C1 segment of cervical spinal cord (tissue), 14 donors: ENCODE measurements at places on chromosomes 12 and 14.

- no peak for DNase-seq
Observed at GRCh38 chr14:83556746-83557453, 1973.0 kb upstream of the FLRT2 start.

DNA sequence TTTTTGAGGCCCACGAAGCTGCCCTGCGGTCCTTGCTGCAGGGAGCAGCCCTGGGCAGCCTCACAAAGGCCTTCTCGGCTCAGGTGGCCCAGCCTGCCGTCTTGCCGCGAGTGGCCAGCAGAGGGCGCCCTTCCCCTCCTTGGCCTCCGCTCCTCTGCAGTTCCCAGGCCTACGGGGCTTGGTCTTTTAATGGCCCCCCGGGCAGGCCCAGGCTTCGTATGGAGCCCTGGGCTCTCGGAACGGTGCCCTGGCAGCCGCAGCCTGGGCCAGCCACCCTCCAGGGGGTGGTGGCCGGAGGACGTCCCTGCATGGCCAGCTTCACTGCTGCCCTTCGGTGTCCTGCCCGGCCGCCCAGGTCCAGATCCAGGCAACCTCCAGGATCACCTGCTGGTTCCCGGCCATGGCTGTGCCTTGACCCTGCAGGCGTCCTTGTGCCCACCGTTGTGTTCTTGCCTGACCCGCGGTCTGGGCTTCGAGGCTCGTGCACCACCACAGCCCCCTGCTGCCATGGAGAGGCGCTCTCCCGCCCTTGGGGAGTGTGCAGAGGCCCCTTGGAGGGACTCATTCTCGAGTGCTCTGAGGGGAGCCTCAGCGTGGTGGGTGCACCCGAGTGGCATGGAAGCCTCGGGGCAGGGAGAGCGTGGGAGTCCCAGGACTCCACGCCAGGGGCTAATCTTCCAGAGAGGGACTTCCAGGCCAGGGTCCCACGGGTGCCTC lies 9.4 kb downstream of the ASPG start:
- no peak for DNase-seq

DNA sequence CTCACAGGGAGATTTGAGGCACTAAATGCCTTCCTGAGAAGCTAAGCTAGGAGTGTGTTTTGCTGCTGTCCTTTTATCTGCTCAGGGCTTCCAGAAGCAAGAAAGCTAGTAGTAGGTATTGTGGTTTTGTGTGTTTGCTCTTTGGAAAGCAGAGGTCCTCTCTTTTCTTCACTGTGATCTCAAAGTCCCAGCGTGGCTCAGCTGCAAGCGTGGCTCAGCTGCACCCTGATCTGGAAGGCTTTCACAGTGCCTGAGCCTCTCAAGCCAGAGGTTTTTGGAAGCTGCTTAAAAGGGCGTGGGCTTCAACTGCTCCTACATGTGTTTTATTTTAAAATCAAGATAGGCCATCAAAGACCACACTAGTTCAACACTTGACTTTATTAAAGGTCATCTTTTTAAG lies 337.4 kb upstream of the RGS6 start:
- no peak for DNase-seq

DNA sequence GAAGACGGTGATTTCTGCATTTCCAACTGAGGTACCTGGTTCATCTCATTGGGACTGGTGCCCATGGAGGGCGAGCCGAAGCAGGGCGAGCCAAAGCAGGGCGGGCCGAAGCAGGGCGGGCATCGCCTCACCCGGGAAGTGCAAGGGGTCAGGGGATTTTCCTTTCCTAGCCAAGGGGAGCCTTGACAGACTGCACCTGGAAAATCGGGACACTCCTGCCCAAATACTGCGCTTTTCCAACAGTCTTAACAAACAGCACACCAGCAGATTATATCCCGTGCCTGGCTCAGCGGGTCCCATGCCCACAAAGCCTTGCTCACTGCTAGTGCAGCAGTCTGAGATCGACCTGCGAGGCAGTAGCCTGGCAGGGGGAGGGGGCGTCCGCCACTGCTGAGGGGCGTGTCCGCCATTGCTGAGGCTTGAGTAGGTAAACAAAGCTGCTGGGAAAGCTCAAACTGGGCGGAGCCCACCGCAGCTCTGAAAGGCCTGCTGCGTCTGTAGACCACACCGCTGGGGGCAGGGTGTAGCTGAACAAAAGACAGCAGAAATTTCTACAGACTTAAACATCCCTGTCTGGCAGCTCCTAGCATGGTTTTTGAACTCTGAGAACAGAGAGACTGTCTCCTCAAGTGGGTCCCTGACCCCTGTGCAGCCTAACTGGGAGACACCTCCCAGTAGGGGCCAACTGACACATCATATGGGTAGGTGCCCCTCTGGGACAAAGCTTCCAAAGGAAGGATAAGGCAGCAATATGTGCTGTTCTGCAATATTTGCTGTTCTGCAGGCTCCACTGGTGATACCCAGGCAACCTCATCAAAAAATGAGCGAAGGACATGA lies 77.2 kb downstream of the BAZ1A start:
- no peak for DNase-seq

- DNase-seq, result no peak
Observed at GRCh38 chr14:22767323-22767589, 768 bp downstream of the OXA1L start.
